ENCODE measurements at places on chromosomes 7 and 10.

DNA sequence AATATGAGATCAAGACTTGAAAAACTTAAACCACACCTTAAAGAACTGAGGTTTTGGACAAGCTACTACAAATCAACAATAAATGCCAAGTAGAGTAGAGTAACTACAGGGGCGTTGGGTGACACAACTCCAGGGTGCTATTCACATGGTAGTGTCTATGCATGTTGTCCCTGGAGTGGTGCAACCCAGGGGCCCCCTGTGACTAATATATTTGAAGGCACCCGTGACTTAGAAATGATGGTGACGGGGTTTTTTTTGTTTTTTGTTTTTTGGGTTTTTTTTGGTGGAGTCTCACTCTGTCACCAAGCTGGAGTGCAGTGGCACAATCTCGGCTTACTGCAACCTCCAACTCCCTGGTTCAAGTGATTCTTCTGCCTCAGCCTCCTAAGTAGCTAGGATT lies 106.9 kb downstream of the FAM107B start:
- DNase-seq = no peak

DNA sequence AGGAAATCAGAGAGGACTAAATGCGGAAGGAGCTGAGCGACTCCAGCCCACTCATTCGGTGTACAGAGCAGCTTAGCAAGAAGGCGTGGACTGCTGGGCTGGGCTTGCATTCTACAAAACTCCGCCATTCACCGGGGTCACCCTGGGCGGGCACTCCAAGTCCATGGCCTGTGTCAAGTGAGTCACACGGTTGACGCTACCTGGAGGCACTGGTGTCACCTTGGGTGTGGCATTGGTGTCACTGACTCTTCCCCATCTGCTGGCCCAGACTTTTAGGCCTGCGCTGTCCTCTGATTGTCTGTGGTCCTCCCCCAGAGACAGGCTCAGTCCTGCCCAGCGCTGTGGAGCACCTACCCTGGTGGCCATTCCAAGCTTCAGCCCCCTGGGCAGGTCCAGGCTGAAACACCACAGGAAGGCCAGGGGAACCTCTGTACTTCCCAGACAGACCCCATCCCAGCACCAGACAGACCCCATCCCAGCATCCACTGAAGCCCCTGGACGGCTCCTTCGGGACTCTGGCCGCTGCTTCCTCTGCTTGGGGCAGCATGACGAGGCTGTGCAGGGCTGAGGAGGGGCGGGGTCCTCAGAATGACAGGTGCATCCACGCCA lies 30.6 kb upstream of the CNPY1 start:
- DNase-seq = no peak

GRCh38 chr10:132539431-132539839 lies 1.8 kb downstream of the INPP5A start:
- peak; percentile 41 for DNase-seq

- peak; percentile 56 for DNase-seq
Measured at GRCh38 chr10:94361171-94361794, 1.5 kb downstream of the NOC3L start.

All from CD4-positive, alpha-beta T cell treated with Interleukin-4 for 1 hour (primary cell).